ENCODE measurements at places on chromosomes 13 and 19.
A peak's percentile ranks its signal among the peaks of the same experiment; 100 is the strongest.

- no peak for DNase-seq
These were observed 65.6 kb downstream of the WASF3 start for GRCh38 chr13:26623125-26623524.

DNA sequence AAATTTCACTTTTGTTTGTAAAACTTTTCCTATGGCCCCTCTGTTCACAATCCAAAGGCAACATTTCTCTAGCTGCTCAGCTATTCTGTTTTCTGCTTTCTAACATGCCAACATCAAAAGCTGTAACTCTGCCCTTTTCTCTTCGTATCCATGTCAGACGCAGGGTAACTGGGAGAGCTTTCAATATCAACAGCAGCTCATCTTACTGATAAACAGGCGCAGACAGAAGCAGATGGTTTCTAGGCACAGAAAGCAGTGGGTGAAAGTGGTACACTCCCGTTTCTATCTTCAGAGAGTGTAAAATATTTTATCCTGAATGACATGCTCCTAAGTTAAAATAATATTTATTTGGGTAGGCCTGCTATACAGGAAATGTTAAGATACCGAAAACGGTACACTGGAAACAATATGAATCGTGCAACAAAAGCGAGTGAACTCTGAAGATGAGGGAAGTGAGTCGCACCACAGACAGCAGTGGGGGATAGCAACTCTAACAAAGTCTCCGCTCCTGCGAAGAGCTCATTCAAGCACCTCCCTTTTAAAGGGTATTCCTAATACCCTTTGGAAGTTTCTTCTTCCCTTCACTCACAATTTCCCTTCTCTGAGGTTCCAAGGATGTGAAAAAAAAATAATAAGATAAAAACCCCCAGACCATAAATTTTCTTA is 798.3 kb downstream of the GPC5 start:
- no peak for DNase-seq

- no peak for DNase-seq
These were observed 45.2 kb upstream of the GPI start for GRCh38 chr19:34319785-34320184.

GRCh38 chr19:595326-596262 is 5.9 kb downstream of the HCN2 start:
- no peak for DNase-seq

- no peak for DNase-seq
These were observed 1.2 kb downstream of the USPL1 start for GRCh38 chr13:30618930-30619279.

GRCh38 chr19:5850743-5851293 is 431 bp downstream of the FUT3 start:
- no peak for DNase-seq

GRCh38 chr19:17073869-17074633 is 1.2 kb downstream of the HAUS8 start:
- no peak for DNase-seq

DNA sequence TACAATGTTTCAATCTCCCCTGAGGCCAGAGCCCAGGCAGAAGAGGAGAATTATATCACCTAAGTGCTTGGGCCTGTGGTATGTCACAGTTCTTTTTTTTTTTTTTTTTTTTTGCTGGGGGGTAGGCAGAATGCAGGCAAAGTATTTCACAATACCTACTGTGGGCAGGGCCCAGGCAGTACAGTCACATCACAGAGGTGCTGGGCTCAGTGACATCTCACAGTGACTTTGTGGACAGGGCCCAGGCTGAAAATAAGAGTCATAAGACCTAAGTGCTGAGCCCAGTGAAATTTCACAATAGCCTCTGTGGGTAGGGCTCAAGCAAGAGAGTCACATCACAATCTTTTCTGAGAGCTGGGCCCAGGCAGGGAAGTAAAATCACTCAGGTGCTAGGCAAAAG is 15.9 kb upstream of the ZNF208 start:
- no peak for DNase-seq

GRCh38 chr13:44280456-44280855 is 93.2 kb upstream of the SERP2 start:
- DNase-seq: no peak

- DNase-seq: no peak
These were observed 814.2 kb upstream of the SLITRK5 start for GRCh38 chr13:86856991-86857390.

DNA sequence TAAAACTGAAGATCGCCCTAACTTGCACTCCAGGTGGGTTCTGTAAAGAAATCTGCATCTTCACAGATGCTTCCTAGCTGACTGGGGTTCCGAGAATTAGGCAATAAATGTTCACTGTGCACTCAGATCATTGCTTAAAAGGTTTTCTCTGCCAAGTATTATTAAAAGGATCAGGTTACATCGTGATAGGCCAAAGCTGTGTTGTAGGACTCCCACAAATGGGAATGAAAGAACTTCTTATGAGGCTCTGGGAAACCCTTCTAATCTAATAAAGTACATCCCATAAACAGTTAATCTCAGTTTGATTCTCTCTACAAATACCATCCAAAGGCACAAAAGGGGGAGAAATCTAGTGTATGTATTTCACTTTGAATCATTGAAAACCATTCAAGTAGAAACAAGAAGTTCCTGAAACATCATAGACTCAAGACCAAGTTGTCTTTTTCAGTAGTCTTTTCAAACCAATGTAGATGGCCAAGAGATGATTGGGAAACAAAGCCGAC is 7.1 kb upstream of the POU4F1 start:
- no peak for DNase-seq

DNA sequence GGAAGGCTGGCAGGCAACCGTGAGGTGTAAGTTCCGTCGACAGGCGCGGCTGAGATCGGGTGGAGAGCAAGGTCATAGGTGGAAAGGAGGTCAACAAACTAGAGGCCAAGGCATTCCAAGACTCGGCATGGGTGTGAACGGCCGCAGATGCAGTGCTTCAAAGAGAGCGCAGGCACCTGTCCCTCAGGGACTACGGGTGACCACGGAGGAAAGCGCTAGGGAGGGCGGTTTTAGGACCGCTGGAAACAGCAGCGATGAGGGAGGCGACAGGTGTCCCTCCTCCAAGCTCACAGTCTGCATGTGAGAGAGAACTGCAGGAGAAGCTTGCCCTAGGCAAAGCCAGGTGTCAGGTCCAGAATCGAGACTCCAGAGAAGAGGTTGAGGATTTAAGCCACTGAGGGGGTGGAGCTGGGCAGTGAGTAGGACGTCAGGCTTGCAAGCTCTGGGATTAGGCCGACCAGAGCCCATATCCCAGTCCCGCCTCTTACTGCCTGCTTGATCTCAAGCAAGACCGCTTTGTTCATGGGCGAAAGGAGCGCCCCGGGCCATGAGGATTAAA is 1.6 kb upstream of the MLNR start:
- DNase-seq: no peak

- DNase-seq: no peak
These were observed 17.7 kb upstream of the KLF5 start for GRCh38 chr13:73040968-73041596.

DNA sequence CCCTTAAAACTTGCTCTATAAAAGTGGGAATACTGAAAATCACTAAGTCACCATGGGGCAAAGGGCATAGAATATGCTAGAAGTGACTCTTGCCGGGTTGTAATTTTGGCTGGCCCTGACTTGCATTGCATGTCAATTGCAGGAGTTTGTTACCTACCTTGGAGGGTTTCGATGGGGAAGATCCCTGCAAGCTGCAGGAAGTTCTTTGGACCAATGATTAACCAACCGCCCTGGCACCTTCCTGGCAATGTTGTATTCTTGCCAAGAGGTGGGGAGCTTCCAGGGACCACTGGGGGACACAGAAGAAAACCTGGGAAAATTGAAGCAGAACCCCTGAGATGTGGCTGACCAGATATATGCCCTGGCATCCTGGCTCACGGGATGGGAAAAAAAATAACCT is 235.8 kb downstream of the B3GLCT start:
- no peak for DNase-seq

GRCh38 chr13:46492946-46493345 is 60.0 kb upstream of the LRCH1 start:
- DNase-seq: peak; percentile 49

DNA sequence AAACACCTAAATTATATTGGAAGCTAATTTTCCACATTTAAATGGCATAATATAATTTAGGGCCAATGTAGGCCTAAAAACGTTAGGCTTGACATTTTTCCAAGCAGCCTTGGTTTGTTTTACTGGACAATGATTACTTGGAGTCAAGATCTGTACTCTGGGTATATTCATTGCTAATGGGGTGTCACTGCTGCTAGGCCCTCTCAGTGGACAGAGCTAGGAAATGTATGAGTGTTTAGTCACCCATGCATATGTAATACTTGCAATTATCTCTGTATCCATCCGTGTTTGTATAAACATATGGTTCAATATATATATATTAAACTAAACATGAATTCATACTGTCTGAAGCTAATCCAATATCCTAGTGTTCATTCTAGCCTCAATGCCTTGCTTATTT is 598.1 kb downstream of the DCT start:
- no peak for DNase-seq

DNA sequence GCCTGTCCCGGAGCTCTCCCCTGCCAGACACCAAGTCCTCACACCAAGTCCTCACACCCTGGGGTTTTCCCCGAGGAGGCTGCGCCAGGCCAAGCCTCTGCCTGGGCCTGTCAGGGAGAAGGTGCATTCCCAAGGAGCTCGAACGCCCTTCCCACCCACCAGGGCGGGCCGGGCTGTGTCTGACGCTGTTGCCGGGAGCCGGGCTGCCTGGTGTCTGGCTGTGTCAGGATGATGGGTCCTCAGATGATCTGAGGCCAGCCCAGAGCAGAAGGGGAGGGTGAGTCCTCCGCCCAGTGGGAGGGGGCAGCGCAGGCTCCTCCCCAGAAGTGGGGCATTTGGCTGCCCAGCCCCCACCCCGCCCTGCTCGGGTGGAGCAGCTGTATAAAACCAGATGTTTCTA is 2.3 kb upstream of the HAS1 start:
- DNase-seq: no peak

GRCh38 chr19:40512110-40512472 is 45.3 kb downstream of the SPTBN4 start:
- no peak for DNase-seq

DNA sequence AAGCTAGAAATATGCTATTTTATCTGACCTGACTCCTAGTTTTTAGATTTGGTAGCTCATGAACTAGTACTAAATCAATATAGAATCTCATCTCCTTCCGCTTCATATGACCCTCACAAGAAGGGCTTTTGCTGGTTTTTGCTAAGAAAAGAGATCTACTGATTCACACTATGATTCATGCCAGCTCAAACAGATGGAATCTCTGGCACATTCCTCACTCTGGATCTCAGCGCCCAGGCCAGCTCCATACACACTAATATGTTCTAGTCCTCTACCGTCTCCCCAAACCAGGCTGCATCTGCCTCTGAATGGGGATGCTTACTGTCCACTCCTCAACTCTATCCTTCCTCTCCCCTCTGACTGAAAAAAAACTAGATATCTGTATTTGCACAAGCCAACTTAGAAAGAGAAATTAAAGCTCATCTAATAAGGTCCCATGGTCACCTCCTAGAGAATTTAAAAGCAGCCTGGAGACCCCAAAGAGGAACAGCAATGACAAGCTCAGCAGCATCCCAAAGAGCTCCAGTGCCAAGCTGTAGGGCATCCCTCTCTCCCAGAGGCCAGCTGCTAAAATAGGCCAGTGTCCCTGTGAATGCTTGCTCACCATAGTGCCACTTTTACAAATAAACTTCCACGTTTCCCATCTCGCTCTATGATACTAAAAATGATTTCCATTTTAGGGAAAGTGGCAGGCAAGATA is 74.9 kb downstream of the LHFPL6 start:
- DNase-seq: no peak

DNA sequence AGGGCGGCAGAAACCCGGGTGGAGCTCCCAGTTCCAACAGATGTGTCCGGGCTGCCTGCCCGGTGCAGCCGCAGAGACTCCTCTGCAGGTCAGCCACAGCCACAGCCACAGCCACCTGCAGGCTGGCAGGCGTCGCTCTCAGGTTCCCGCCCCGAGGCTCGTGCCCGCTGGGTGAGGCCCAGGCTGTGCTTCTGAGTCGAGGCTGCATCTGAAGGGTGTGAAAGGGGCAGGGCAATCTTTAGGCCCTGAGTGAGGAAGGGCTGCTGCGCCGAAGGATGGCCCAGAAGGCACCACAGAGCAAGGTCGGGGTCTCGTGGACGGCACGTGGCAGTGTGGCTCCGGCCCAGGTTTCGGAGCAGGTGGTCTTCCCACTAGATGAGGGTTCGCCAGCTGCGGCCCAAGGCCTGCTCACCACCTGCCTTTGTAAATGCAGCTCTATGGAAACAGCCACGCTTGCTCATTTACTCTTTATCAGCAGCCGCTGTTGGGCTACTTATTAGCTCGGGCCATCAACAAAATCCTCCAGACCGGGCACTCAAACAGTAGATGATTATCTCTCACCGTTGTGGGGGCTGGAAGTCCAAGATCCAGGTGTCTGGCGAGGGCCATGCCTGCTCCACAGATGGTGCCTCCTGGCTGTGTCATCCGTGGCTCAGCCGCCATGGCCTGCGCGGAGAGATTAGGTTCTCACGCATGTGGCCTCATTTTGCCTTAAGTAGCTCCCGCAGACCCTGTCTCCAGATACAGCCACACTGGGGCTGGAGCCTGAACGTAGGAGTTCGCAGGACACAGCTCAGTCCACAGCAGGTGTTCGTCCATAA is 40.3 kb upstream of the TFDP1 start:
- no peak for DNase-seq

- DNase-seq: no peak
These were observed 51.8 kb downstream of the TSSK6 start for GRCh38 chr19:19463348-19464117.

- DNase-seq: no peak
These were observed at the start of gene NCR1 for GRCh38 chr19:54905803-54906511. Gene NCR1, plus strand, starts transcription at chr19:54906148. Its CDS starts 40 bp downstream, at chr19:54906188.

DNA sequence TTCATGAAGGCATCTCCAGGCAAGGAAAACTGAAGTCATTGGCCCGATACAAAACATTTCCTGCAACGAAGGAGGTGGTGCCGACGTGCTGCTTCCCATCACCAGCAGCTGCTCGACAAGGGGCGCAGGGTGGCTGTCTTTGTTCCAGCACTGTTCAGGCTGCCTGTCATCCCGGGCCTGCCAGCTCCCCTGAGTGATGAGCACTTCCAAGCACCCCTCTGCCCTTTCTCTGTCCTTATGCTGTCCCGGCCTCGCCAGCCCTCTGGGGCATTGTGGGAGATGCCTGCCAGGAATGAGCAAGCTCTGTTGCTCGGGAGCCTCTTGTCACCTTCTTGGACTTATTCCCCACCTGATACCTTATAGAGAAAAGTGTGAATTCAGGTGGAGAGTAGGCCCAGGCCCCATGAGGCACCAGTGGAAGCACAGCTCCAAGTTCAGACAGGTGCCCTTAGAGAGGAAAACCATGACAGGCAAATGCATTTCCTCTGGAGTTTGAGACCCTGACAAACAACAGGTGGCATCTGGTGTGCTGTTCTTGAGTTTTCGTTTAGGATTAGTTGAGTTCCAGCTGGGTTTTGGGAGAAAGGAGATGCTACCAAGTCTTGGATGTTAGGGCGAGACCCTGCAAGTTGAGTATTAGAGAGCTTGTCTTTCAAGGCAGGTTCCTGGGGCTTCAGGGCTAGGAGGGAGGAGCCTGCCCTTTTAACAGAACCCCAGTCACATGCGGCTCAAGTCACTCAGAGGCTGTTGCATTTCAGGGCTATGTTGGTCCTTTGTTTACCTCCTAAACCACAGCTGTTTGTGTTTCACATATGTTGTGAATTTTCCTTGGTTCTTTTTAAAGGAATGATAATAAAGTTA is 21.4 kb downstream of the BBC3 start:
- no peak for DNase-seq

GRCh38 chr13:39102981-39103490 is 64.8 kb downstream of the NHLRC3 start:
- no peak for DNase-seq

GRCh38 chr19:33381101-33381500 is 7.6 kb downstream of the CEBPG start:
- DNase-seq: no peak

Data from GM13976 (cell line).